ENCODE measurements at places on chromosomes 6 and 20. TPM values are rescaled to one million over a fixed set of nuclear protein-coding genes. Genes with fewer than 3 reads are reported as not detected.
A peak's percentile ranks its signal among the peaks of the same experiment; 100 is the strongest.

DNA sequence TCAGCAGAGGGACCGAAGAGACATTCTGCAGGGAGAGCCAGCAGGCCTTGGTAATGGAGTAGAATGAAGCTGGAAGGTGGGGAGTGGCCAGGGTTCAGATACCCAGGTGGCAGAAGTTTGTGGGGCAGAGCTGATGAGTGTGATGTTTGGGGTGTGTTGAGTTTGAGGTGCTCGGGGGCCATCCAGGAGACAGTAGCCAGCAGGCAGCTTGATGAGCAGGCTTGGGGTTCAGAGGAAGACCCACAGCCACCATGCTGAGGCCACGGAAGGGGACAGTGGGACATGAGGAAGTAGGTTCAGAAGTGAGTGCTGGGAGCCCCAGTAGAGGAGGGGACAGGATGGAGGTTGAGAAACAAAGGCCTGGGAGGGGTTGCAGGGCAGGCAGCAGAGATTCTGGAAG is 11.1 kb upstream of the FOXS1 start:
- H3K36me3 ChIP-seq: no peaks in the 10 kb centered on the region
- H3K27ac ChIP-seq: no peak overlapping the region
- DNase-seq: no peak
- no peaks in the 10 kb centered on the region for H3K27me3 ChIP-seq
- peaks cover 8% of the 10 kb centered on the region for H3K4me1 ChIP-seq

The GTF2H4 gene
- 20.9 TPM for polyA plus RNA-seq

- H3K4me1 ChIP-seq: no peaks in the 10 kb centered on the region
- H3K36me3 ChIP-seq: no peaks in the 10 kb centered on the region
- no peak overlapping the region for H3K4me3 ChIP-seq
- H3K27ac ChIP-seq: no peak overlapping the region
Measured at GRCh38 chr20:10490706-10491105, 55.6 kb downstream of the SLX4IP start.

The LSM14B gene
- polyA plus RNA-seq: 18.0 TPM

DNA sequence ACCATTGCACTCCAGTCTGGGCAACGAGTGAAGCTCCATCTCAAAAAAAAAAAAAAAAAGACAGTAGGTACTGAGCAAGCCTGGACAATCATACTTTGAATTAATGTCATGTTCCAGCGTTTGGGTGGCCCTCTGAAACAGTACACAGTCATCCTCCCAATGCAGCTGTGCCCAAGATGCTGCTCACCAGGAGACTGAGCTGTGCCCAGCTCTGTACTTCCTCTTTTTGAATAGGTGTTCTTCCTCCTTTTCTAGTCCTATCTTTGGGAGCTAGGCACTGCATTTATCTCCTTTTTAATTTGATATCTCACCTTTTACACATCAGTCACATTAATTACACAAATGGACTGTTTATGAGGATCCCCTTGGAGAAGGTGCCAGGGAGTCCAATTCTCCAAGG is 101.5 kb downstream of the RPP40 start:
- no peak overlapping the region for H3K27ac ChIP-seq
- DNase-seq: no peak
- no peaks in the 10 kb centered on the region for H3K27me3 ChIP-seq

The HLA-DQA1 gene
- polyA plus RNA-seq: 29.6 TPM

GRCh38 chr20:36606158-36607066 is 833 bp downstream of the RAB5IF start:
- H3K27me3 ChIP-seq: no peaks in the 10 kb centered on the region
- H3K36me3 ChIP-seq: peaks cover 4% of the 10 kb centered on the region
- peak overlapping the region; percentile 70 for H3K27ac ChIP-seq

The TFAP2D gene
- polyA plus RNA-seq: not detected

GRCh38 chr6:1580585-1580984 is 29.1 kb upstream of the FOXC1 start:
- DNase-seq: no peak
- no peaks in the 10 kb centered on the region for H3K4me1 ChIP-seq

- peak overlapping the region; percentile 50 for H3K27ac ChIP-seq
- no peaks in the 10 kb centered on the region for H3K4me1 ChIP-seq
- peaks cover 13% of the 10 kb centered on the region for H3K36me3 ChIP-seq
- H3K4me3 ChIP-seq: no peak overlapping the region
Measured at GRCh38 chr20:50592282-50593004, 82.3 kb downstream of the PTPN1 start.

The OR12D1 gene
- not detected for polyA plus RNA-seq

- no peaks in the 10 kb centered on the region for H3K27me3 ChIP-seq
- H3K4me3 ChIP-seq: no peak overlapping the region
- DNase-seq: no peak
- no peak overlapping the region for H3K27ac ChIP-seq
Measured at GRCh38 chr6:26028746-26029569, 58.3 kb upstream of the HFE start.

DNA sequence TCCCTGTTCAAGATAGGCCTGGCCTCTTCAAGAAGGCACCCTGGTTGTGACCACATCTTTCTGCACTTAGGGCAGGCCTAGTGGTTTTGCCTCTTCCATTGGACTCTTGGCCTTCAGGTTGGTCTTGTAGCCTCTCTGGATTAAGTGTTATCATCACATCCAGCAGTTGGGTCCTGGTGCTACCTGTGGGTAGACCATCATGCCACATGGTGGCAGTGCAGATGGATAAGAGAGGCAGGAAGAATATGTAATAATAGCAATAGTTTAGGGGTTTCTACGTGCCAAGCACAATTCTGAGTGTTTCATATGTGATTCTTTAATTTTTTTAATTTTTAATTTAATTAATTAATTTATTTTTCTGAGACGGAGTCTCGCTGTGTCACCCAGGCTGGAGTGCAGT is 28.5 kb upstream of the SNRPB2 start:
- no peaks in the 10 kb centered on the region for H3K36me3 ChIP-seq
- no peak overlapping the region for H3K4me3 ChIP-seq
- no peaks in the 10 kb centered on the region for H3K27me3 ChIP-seq

DNA sequence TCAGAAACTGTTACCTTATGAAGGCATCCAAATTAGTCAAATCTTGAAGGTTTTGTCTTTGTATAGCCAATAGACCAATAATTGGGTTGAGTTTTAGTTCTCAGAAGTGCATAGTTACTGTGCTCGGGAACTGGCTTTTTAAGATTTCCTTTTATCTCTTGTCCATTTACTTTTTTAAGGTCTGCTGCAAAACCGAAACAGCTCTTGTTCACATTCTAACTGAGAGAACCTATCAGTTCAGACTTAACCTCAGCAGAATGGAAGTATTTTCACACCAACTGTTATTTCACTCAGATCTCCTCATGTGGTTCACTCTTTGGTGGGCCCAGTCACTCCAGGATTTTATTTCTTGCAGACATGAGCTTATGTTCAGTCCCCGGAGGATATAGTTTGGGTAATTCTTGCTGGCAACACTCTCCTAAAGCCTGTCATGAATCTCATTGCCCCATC is 55.5 kb downstream of the TPBG start:
- no peak overlapping the region for H3K4me3 ChIP-seq
- no peaks in the 10 kb centered on the region for H3K4me1 ChIP-seq
- DNase-seq: no peak
- H3K27me3 ChIP-seq: no peaks in the 10 kb centered on the region
- H3K36me3 ChIP-seq: no peaks in the 10 kb centered on the region
- no peak overlapping the region for H3K27ac ChIP-seq

The GRIK2 gene
- 1.4 TPM for polyA plus RNA-seq

GRCh38 chr6:131366223-131366622 is 206.8 kb upstream of the ARG1 start:
- no peak for DNase-seq
- no peaks in the 10 kb centered on the region for H3K4me1 ChIP-seq
- H3K4me3 ChIP-seq: no peak overlapping the region
- H3K36me3 ChIP-seq: no peaks in the 10 kb centered on the region

The PTCHD4 gene
- 0.24 TPM for polyA plus RNA-seq

The SLC13A3 gene
- 241 TPM for polyA plus RNA-seq

DNA sequence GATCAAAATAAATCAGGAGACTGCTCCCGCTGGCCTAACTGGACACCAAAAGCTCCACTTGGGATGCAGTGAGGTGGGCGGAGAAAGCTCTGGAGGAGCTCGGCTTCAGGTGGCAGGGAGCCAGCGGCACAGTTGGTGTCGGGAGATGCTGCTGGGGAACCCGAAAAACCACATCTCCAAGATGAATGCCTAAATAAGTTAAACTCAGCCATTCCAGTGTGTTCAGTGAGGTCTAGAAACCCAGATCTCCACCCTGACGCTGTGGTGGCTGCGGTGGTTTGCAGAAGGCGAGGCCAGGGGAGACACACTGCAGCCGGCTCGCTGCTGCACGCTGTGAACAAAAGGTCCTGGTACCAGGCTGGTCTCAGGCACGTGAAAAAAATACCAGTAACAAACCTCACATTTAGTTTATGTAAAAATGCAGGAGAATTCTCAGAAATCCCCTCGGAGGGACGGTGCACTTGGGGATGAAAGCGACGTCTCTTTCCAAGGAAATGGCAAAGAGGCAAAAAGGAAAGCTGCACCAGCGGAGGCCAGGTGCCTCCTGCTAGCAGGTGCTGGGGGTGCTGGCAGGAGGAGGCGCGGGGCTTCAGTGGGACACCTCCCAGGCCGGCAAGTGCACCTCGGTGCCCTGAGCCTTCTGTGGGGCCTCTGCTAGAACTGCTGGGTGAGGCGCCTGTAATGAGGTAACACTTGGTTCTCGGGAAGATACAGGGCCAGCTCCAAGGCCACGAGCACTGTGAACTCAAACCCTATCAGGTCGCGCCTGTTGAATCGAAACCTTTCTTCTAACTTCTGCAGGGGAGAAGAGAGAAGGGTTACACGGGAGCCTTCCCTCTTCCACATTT is 3.6 kb downstream of the RPS21 start:
- no peaks in the 10 kb centered on the region for H3K27me3 ChIP-seq
- H3K36me3 ChIP-seq: peaks cover 3% of the 10 kb centered on the region
- H3K4me1 ChIP-seq: peaks cover 13% of the 10 kb centered on the region
- no peak overlapping the region for H3K27ac ChIP-seq
- DNase-seq: no peak

DNA sequence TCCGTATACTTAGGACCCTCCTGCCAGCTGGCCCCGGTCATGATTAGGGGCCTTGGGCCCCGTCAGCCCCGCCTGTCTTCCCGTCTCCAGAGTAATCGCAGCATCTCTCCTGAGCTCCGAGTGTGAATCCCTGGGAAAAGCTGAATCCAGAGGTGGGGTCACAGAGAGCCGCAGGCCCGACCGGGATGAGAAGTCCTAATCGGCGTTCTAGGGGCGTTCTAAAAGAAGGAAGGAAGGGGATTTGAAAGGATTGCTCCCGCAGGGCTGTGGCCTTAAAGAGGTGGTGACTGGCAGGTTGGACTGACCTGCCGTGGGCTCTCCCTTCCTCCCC is 371 bp downstream of the HMGN4 start:
- H3K27ac ChIP-seq: peak overlapping the region; percentile 96
- H3K27me3 ChIP-seq: no peaks in the 10 kb centered on the region
- DNase-seq: no peak
- H3K4me1 ChIP-seq: peaks cover 14% of the 10 kb centered on the region
- H3K36me3 ChIP-seq: no peaks in the 10 kb centered on the region
- peak overlapping the region; percentile 92 for H3K4me3 ChIP-seq

The SLA2 gene
- polyA plus RNA-seq: 0.24 TPM

DNA sequence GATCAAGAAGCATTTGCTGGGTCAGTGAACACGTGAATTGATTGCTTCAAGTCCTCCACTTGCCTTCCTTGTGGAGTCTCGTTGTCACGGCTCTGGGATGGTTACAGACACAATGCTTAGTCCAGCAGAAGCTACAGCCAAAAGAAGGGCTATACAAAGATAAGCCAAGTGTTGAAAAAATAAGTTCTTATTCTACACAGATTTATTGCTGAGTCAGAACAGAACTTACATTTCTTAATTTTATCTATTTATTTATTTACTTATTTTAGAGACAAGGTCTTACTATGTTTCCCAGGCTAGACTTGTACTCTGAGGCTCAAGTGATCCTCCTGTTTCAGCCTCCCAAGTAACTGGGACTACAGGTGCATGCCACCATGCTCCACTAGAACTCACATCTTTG is 199.0 kb downstream of the MYLK4 start:
- no peaks in the 10 kb centered on the region for H3K4me1 ChIP-seq
- no peaks in the 10 kb centered on the region for H3K27me3 ChIP-seq
- DNase-seq: no peak

The SYNE1 gene
- 47.8 TPM for polyA plus RNA-seq

DNA sequence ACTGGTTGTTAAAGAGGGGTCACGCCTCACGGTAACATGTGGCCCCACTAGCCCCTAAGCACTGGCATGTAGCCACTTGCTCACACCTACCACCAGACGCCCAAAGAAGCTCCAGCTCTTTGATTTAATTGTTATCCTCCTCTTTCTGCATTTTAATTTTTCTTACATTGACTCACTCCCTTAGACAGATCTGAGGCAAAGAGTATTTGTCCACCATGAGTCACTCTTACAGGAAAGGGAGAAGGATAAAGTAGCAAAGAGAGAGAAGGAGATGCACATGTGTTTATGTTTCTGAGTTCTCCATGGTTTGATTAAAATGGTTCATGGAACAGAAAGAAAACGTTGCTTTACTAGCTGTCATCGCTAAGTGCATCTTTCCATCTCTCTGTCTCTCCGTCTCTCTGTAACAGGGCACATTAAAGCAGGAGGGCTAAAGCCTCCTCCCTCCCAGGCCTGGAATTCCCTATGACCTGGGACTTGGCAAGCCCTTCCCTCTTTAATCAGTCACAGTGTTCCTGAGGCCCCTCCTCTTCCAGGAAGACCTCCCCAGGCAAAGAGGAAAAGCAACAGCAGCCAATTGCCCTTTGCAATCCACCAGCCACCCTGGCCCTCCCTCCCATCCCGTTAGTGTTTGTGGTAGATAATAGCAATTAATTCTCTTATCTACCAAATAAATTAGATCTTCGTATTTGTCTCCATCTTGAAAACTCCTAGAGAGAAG is 112.8 kb upstream of the TSHZ2 start:
- H3K36me3 ChIP-seq: no peaks in the 10 kb centered on the region
- DNase-seq: peak; percentile 74
- H3K27me3 ChIP-seq: no peaks in the 10 kb centered on the region
- H3K4me3 ChIP-seq: no peak overlapping the region
- no peaks in the 10 kb centered on the region for H3K4me1 ChIP-seq

GRCh38 chr20:39660965-39661364 is 698.8 kb downstream of the DHX35 start:
- H3K36me3 ChIP-seq: no peaks in the 10 kb centered on the region
- no peak overlapping the region for H3K27ac ChIP-seq
- H3K4me1 ChIP-seq: no peaks in the 10 kb centered on the region
- H3K4me3 ChIP-seq: no peak overlapping the region

- DNase-seq: no peak
- no peak overlapping the region for H3K27ac ChIP-seq
- H3K27me3 ChIP-seq: no peaks in the 10 kb centered on the region
Measured at GRCh38 chr6:38555606-38556005, 84.1 kb downstream of the BTBD9 start.
